Panc1 (cell line): ENCODE measurements at places on chromosomes 2 and 18.

GRCh38 chr18:40926679-40927078, 1028.4 kb upstream of the PIK3C3 start:
- no peak for DNase-seq

DNA sequence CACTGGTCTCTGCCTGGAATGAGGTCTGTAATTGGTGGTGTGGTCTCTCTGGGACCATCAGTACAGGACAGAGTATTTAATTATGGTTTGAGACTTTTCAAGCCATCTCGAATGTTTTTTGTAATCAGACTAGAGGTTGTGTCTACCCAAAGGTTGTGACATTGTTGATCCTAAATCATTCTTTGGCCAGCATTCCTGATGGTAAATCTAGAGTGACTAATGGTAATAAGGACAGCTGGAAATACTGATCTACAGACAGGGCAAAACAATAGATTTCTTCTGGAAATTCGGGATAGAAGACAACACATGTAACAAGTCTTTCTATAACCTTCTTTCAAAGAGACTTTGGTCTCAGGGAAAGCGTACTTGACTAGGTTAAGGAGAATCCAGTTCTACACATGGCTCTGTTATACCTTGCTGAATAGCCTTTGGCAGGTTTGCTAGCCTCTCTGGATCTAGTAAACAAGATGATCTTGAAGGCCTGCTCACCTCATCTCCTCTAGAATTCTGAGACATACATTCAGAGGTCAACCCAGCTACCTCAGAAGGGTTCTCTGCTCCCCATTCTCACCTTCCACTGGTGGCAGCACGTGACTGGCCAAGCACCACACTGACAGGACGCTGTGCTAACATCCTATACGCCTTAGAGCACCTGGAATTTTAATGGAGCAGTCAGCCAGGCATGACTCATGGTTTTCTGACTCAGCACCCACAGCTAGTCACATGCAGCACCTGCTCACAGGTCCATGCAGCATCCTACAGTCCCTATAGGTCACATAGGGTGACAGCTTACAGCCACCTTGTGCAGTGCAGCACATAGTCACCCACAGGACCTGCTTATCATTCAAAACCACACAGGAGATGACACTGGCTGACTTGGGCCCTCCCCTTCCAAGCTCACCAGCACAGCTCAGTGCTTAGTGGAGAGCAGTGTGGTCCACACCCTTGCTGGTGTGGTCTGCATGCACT, 12.2 kb downstream of the PLB1 start:
- peak; percentile 76 for DNase-seq

DNA sequence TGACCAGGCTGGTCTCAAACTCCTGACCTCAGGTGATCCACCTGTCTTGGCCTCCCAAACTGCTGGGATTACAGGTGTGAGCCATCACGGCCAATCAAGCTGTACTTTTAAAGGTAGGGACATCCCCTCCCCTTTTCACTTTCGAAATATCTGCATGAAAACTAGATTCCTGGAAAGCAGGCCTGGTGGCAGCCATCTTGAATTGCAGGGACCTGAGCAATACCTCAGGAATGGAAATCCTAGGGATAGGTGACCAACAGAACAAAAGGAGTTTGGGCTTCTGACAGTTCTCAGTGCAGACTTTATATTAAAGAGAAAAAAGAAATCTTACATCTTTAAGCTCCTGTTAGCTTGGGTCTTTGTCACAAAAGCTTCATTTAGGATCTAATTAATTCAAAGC, 62.6 kb downstream of the KLF7 start:
- DNase-seq: no peak

DNA sequence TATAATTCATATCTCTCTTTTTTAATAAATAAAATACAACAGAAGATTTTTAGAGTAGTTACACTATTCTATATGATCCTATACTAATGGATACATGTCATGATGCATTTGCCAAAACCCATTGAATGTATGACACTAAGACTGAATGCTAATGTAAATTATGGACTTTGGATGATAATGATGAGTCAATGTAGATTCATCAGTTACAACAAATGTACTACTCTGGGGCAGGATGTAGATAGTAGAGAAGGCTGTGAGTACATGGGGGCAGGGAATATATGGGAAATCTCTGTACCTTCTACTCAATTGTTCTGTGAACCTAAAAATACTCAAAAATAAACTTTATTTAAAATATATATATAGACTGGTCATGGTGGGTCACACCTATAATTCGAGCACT, 45.6 kb upstream of the NEDD4L start:
- DNase-seq: no peak

DNA sequence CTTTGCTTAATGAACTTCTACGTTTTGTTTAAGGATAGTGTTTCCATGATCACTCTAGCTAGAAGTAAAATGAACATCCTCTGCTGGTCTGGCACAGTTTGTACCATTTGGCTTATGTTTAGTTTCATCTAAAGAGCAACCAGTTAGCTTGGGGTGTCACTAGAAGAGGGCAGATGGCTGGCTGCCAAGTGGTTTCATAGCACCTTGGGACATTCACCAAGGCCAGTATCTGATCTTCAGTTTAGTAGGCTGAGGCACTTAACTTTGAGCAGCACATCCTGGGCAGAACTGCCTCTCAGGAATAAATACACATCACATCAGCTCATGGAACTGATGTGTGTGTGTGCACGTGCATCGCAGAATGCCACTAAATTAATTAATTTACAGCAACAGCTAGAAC, 68.4 kb downstream of the NXPH2 start:
- no peak for DNase-seq

GRCh38 chr2:218095853-218096252, 26.8 kb downstream of the RUFY4 start:
- DNase-seq: no peak

DNA sequence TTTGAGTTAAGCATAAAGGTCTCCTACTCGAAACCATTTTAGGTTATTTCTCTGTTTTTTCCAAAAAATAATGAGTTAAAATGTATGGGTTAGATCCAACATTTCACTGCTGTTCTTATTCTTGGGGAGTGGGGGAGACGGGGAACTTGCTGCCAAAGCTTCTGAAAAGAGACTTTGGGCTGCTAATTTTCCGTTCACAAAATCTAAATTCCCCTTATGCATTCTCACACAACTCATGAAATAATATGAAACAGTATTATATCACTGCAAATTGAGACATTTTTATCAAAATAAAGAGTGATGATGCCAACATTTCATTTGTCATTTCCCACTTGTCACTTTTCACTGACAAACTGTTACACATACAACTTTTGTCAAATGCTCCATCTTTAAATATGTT, 7.8 kb downstream of the SATB2 start:
- no peak for DNase-seq

- no peak for DNase-seq
Observed at GRCh38 chr2:98551316-98551715, 57.0 kb downstream of the COA5 start.

GRCh38 chr2:66899109-66899508, 464.2 kb downstream of the MEIS1 start:
- DNase-seq: no peak

DNA sequence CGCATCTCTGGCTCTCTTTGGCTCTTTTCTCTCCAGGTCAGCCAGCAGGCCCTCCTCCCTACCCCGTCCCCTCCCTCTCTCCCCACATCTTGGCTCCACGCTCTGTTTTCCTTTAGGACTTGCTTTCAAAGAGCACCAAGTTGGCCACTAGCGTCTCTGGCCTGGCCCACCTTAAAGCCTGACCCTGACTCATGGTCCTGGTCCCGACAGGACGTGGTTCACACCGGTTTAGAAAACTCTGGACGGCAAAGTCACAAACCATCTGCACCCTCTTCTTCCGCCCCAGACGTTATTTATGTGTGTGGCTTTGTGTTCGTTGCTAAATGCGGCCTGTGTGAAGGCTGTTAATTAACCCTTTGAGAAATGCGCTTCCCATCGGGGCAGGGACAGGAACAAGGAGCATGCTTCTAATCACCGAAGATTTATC, 169.0 kb upstream of the HAAO start:
- no peak for DNase-seq

DNA sequence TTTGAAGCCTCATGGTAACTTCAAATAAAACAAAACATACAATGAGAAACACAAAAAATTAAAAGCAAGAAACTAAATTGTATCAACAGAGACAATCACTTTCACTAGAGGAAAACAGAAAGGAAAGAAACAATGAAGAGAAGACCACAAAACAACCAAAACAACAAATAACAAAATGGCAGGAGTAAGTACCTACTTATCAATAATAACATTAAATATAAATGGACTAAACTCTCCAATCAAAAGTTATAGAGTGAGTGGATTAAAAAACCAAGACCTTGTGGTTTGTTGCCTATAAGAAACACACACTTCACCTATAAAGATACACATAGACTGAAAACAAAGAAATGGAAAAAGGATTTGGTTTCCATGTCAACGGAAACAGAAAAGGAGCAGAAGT, 830.1 kb upstream of the TMEFF2 start:
- no peak for DNase-seq

GRCh38 chr18:45137087-45137419, 456.4 kb downstream of the SETBP1 start:
- no peak for DNase-seq

DNA sequence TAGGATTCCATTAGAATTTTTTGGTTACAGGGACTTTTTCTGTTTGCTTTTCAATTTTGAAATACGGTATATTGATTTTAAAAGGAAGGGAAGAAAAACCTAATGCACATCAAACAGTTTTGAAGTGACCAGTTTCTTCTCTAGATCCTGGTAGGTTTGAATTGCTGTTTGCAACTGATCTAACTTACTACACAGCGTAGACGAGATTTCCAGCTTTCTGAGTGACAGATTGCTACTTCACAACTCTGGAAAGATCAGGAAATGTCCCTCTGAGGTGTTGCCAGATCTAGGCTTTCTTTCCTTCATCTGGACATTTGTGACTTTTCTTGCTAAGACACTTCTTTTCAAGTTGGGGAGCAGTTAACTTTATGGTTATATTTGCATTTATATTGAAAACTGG, 112.2 kb downstream of the DIS3L2 start:
- DNase-seq: no peak

DNA sequence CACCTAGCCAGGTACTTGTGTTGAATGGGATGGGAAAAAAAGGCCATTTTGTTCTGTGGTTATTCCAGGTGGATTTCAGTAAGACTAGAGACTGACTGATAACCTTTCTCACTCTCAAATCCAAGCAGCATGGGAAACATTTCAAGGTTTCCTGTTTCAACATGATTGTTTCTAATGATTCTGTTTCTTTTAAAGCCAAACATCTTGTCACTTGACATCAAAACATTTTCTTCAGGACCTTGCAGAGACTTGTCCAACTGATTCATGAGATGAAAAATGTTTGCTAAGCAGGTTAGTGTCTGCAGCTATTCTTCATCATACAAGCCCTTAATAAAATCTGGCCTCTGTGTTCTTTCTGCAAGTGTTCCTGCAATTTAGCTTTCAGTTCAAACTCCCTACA, 456.5 kb upstream of the CWC22 start:
- DNase-seq: no peak

- no peak for DNase-seq
Observed at GRCh38 chr2:47620770-47621437, 162.0 kb upstream of the MSH6 start.

- DNase-seq: no peak
Observed at GRCh38 chr18:5395860-5396448, 100.4 kb upstream of the ZBTB14 start.

GRCh38 chr18:13566941-13567746, 159.2 kb downstream of the FAM210A start:
- DNase-seq: no peak

GRCh38 chr18:22847392-22847791, 85.7 kb upstream of the RBBP8 start:
- DNase-seq: no peak

- no peak for DNase-seq
Observed at GRCh38 chr2:171957061-171957460, 34.8 kb downstream of the HAT1 start.

- no peak for DNase-seq
Observed at GRCh38 chr2:161745866-161746614, 121.8 kb downstream of the SLC4A10 start.

GRCh38 chr2:32450851-32451250, 94.0 kb downstream of the BIRC6 start:
- no peak for DNase-seq

DNA sequence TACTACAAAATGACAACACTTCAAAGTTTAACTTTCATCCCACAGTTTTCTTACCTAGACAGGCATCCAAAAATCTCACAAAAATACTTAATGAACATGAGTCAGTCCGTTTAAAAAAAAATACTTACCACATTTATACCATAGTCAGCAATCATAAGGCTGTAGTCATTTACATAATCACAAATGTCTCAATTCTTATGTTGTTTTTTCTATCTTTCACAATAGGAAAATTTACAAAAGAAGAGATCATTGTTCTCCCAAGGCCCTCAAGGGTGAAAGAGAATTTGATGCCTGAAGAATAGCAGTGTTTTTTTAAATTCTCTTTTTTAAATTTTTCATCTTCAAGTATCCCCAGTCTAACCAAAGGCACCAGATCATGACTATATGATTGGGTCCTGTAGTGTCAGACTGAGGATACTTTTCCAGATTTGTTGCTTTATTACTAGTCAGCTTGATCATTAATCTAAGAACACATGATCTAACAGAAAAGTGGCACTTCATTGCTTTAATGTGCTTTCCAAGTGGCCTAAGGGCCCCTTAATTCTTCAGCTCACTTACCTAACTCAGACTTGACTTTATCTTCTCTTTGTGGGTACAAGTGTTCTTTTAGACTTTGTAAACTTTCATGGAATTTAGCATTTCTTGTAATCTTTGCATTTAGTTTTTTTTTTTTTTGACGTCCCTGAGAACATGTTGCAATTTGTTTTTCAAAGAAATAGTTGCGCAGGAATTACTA, 4.7 kb downstream of the SCYGR5 start:
- no peak for DNase-seq
